ENCODE measurements at places on chromosomes 2 and 18.

GRCh38 chr2:65431421-65432226, 775 bp downstream of the SPRED2 start:
- DNase-seq = peak; percentile 59

DNA sequence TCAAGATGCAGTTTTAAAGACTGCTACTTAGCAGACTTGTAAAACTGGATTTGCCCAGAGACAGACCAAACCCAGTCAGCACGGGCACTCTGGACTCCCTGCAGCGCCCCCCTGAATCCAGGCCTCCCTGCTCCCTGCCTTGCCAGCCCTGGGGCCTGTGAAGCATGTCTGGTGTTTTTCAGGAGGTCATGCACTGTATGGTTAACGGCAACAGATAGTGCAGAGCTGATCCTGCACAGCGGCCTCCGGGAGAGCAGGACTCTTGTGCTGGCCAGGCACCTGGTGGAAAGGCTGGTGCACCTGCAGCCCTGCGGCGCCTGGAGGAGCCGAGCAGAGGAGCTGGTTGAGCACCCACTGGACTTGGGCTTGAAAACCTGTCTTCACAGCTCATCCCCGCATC, 30.4 kb downstream of the HDAC4 start:
- DNase-seq = no peak

- no peak for DNase-seq
These were observed 217.6 kb downstream of the HDAC4 start for GRCh38 chr2:239182981-239183791.

GRCh38 chr2:168661863-168662256, 140.6 kb upstream of the NOSTRIN start:
- no peak for DNase-seq

- DNase-seq = no peak
These were observed 380.1 kb downstream of the SOX11 start for GRCh38 chr2:6072276-6072675.

DNA sequence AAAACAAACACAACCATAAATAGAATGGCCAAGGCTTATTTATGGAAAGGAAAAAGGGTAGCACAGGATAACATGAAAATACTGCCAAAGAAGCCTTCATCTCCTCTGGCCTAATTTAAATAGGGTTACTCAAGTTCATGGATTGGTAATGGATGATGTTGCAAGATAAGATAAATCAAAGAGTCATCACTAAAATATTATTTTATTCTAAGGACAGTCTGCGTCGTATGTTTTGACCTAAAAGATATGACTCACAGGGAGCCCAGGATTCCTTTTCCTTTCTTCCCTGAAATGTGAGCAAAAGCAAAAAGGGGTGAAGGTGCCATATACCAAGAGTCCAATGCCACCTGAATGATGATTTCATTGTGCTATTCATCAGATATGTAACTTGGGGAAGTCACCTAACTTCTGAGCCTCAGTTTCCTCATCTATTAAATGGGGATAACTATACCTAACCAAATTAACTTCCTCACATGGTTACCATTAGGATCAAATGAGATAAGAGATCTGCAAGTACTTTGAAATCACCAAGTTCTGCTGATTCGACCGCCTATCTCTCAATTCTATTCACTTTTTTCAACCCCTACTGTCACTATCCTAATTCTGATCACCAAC, 137.7 kb downstream of the THADA start:
- peak; percentile 63 for DNase-seq

DNA sequence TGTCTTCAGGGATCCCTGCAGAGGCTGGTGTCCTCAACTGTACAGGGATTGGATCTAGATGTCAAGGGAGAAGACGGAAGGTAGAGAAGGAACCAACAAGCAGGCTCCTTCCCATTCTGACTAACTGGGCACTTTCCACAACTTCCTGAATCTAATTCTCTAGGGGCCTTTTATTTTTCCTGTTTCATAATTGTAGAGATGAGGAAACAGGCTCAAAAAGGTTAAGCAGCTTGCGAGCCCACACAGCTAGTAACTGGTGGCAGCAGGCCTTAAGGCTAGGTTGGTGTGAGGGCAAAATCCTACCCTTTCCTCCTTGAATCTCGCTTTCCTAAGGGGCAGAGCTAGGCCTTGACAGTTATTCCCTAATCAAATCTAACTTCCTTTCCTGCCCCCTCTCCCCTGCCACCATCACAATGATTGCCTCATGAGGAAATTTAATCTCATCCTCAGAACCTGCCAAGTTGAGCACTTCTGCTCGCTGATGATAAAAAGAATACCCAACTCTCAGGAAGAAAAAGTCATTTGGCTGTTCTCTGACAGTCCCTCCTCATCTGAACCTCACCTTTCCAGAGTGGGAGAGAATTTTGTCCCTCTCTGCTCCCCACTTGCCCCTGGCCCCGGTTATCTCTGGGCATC, 35.7 kb upstream of the POLE4 start:
- DNase-seq = no peak

GRCh38 chr2:215107216-215108056, 31.0 kb downstream of the ABCA12 start:
- DNase-seq = no peak

- no peak for DNase-seq
These were observed 26.9 kb downstream of the ACVR1C start for GRCh38 chr2:157601807-157602206.

DNA sequence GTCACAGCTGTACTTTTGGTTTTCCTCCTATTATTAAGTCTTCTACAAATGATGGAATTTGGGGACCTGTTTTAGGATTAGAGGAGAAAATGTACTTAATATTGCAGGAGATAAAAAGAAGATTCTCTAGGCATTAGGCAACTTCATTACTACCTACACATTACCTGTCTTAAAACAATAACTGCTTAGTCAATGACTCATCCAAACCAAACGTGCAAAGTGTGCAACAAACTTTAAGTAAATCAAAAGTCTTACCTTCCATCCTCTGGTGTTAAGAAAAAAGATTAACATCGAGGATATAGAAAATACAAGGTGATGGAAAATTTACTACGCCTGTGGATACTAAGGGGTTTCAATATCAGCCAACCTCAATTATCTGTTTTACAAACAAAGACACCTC, 285.3 kb upstream of the KYNU start:
- no peak for DNase-seq

GRCh38 chr2:215507136-215507535, 71.3 kb upstream of the FN1 start:
- DNase-seq = no peak

- DNase-seq = peak; percentile 90
These were observed 24.4 kb upstream of the RAB31 start for GRCh38 chr18:9683418-9684396.

DNA sequence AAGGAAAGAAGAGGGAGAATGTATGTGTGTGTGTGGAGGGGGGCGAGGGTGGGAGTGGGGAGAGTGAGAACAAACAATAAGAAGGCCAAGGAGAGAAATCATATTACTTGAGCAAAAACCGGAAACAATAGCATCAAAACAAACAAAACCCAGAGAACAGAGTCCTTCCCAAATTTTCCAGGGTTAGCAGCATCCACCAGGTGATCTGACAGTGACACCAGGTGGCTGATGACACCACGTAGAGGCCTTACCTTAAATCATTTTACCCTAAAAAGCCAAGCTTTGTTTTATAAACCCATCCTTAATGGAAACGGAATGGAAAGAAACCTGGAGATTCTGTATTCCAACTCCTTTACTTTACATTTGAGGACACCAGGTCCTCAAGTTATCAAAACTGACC, 42.9 kb downstream of the CDCA7 start:
- DNase-seq = no peak

DNA sequence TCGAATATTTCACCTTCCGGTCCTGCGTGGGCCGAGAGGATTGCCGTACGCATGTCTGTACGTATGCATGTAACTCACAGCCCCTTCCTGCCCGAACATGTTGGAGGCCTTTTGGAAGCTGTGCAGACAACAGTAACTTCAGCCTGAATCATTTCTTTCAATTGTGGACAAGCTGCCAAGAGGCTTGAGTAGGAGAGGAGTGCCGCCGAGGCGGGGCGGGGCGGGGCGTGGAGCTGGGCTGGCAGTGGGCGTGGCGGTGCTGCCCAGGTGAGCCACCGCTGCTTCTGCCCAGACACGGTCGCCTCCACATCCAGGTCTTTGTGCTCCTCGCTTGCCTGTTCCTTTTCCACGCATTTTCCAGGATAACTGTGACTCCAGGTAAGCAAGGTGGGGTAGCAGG, at the start of gene SERPINB5:
TSS of gene SERPINB5 (plus strand) at position 291 of the 400 bp plus-strand sequence. CDS start 7,471 bp downstream, outside the sequence.
- no peak for DNase-seq

GRCh38 chr18:38644875-38645641, 1079.5 kb upstream of the CELF4 start:
- no peak for DNase-seq

DNA sequence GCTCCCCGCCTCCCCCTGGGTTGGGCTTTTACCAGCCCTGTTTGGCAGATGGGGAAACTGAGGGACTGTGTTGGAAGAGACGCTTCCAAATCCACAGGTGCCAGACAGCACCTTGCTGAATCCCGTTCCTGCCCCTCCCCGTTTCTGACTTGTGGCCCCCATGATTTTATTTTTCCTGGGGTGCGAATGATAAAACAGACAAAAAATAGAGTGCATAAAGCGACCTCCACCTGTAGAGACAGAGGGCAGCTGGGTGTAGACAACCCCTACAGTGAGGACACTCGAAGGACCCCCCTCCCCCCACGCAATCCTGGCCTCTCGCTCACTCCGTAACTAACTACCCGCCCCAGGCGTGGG, 2.2 kb upstream of the CTDSP1 start:
- no peak for DNase-seq

- no peak for DNase-seq
These were observed 106.9 kb downstream of the GFPT1 start for GRCh38 chr2:69279931-69280681.

DNA sequence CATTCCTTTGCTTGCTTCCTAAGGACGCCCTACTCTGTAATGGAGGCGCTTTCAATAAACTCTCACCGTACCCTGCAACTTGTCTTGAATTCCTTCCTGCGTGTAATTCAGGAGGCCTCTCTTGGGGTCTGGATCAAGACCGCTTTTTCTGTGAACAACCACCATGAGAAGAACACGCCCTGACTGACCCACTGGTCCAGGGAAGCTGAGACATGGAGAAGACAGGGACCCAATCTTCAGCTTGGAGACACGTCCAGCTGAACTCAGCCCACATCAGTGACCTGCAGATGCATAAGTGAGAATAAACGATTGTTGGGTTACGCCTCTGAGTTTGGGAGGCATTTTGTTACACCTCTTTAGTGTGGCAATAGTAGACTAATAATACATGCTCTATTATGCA, 7.8 kb upstream of the NARS1 start:
- DNase-seq = no peak

- no peak for DNase-seq
These were observed 235.2 kb downstream of the MTX2 start for GRCh38 chr2:176504440-176504839.

GRCh38 chr2:195675783-195676427, 18.9 kb downstream of the SLC39A10 start:
- peak; percentile 24 for DNase-seq

All from choroid plexus epithelial cell (primary cell).